ENCODE measurements at places on chromosomes 7 and 10.

DNA sequence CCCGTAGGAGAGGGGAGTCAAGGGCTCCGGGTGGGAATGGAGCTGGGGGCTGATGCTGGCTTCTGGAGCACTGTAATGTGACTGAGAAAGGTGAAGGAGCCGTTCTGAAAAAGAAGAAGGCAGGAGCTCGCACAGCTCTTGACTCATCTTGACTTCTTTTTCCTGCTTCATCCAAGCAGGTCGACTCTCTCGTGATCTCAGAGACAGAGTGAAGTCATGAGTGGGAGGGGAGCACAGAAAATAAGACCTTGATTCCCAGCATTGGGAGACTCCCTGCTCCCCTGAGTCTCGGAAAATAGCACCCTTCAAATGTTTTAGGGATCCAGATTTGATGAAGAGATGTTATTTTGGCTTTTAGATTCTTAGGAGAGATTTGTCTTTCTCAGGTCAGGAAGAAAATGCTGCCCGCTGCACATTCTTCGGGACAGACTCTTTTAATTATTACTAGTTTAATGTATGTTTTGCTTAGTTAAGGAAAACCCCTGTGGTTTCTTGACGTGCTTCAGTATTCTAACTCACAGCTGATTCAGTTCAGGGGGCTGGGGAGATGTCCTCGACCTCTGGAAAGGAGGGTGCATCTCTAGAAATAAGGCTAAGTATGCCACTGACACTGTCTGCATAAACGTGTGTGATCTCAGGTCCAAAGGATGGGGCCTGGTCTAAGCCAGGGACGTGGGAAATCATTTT lies 34.1 kb downstream of the EGFR start:
- no peak for DNase-seq

- DNase-seq: no peak
These were observed 108.2 kb downstream of the LHPP start for GRCh38 chr10:124569623-124570470.

- no peak for DNase-seq
These were observed 321.3 kb downstream of the PHF14 start for GRCh38 chr7:11294965-11295364.

DNA sequence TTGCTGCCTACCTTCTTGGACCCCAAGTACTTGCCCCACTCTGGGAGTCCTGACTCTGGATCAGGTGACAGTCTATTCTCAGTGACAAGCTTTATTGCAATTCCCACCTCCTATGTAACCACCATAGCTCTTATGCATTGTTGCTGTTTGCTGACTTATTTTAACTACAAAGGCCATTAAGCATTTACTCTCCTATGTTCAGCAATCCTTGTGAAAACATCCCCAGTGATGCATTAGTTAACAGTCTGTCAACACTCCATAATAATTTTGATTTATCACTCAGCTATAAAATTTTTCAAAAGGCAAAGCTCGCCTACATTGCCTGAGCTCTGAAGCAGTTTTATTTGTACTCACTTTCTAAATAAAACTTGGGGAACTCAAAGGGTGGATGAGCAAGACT lies 871.8 kb upstream of the SORCS1 start:
- DNase-seq: no peak

DNA sequence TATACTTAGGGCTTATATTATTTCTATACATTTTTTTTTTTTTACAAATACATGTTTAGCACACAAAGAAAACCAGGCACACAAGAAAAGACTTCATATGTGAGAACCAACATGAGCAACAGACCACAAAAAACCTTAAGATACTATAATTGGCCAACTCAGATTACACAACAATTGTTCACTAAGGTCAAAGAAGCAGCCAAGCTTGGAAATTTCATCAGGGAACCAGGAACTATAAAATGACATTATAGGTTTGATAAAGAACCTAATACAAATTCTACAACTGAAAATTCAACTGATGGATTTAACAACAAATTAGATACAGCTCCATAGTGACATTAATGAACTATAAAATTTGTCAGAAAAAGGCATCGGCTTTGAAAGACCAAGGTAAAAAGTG lies 4.4 kb upstream of the LUC7L2 start:
- DNase-seq: no peak

DNA sequence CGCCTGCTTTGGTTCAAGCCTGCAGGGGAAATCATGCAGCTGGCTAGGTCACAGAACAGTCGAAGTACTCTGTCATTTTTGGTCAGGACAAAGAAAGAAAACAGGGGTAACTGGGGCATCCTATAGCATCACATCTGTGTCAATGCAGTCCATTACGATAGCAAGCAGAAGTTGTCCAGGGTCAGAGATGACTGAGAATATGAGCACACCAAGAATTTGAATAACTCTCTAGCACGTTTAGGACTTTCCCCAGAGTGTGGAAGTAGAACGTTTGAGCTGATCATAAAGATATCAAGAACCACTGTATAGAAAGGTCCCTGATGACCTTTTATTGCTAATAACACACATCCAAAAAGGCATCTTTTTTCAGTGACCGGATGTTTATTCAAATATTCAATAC lies 12.7 kb upstream of the HECW1 start:
- no peak for DNase-seq

DNA sequence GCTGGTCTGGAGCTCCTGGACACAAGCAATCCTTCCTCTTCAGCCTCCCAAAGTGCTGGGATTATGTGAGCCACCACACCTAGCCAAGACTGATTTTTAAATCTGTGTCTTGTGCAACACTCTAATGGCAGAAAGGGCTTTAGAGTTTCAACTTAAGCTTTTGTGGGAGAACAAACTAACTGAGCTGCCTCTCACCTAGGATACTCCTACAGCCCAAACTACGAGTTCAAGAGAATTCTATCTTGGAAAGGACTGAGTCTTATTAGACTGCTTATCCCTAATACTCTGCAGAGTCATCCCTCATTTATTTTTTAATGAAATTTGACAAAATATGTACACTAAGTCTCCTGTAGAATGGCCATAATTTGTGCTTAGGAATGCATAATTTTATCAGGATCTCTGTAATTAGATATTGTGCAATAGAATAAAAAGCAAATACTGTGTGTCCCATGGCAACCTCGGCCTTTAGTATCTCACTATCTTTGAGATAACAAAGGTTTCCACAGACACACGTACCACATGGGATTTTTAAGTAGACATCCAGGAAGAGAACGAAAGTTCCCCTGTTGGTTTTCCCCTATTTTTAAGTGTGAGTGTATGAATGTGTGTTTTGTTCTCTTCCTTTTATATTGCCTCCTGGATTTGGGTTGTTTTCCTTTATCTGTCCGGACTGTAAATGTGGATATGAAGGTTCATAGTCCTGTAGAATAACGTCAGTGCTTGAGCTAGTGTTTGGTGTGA lies 199.4 kb upstream of the TCF7L2 start:
- DNase-seq: no peak

- DNase-seq: no peak
These were observed 484.2 kb downstream of the ANKRD7 start for GRCh38 chr7:118708741-118709140.

GRCh38 chr7:41135511-41135910 lies 567.4 kb downstream of the INHBA start:
- no peak for DNase-seq

GRCh38 chr10:68516766-68517165 lies 10.6 kb downstream of the SLC25A16 start:
- no peak for DNase-seq

- DNase-seq: no peak
These were observed 37.7 kb downstream of the PHYHIPL start for GRCh38 chr10:59214160-59214559.

DNA sequence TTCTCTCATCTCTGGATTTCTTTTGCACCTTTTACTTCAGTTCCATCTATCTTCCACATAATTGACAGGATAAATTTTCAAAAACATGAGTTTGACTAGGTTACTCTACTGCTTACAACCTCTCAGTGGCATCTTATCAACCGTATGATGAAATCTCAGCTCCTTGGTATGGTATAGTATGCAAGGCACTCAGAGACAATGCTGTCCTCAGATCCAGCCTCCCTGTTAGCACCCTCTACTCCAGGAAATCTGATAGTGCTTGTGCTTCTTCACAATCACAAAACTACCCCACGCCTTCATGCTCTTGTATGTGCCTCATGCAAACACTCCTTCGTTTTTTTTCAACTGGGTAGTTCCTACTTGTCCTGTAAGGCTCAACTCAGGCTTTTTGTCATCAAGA lies 330.7 kb downstream of the GPR158 start:
- DNase-seq: no peak

- no peak for DNase-seq
These were observed 36.8 kb downstream of the CUX1 start for GRCh38 chr7:101854084-101854865.

DNA sequence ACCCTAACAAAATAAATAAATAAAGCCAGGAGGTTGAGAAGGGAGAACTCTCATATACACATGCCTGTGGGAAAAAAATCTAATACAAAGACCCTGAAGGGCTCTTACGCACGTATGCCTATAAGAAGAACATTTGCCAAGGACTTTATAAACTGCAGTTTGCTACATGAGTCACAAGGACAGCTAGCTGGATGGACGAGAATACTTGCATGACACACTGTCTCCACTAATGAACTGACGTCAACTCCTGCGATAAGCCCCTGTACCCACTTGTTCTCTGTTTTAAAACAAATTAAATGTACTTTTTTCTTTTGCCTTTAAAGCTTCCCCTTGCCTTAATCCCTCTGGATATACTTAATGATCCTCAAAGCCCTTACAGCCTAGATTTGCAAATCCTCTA lies 374.6 kb upstream of the GHITM start:
- no peak for DNase-seq

GRCh38 chr7:116226664-116227063 lies 16.3 kb downstream of the TES start:
- DNase-seq: no peak

- DNase-seq: peak; percentile 57
These were observed 37.2 kb downstream of the KAT6B start for GRCh38 chr10:74863551-74863950.

DNA sequence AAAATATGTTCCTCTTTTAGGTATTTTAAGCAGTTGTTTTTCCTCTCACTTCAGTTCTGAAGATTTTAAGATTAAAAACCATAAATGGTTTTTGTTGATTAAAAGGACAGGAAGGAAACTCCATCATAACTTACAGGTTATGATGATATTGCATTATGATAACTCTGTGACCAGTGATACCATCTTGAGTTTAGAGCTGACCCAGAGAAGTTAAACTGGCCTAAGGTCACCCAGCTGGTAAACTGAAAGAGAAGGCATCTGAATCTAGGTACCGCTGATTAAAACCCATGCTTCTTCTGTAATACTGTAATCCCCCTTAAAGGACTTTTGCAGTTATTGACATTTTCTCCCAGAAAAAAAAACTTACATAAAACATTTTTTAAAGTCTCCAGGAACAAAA lies 29.6 kb downstream of the LOXL4 start:
- DNase-seq: no peak

- no peak for DNase-seq
These were observed 975.2 kb downstream of the SORCS1 start for GRCh38 chr10:106189292-106189691.

DNA sequence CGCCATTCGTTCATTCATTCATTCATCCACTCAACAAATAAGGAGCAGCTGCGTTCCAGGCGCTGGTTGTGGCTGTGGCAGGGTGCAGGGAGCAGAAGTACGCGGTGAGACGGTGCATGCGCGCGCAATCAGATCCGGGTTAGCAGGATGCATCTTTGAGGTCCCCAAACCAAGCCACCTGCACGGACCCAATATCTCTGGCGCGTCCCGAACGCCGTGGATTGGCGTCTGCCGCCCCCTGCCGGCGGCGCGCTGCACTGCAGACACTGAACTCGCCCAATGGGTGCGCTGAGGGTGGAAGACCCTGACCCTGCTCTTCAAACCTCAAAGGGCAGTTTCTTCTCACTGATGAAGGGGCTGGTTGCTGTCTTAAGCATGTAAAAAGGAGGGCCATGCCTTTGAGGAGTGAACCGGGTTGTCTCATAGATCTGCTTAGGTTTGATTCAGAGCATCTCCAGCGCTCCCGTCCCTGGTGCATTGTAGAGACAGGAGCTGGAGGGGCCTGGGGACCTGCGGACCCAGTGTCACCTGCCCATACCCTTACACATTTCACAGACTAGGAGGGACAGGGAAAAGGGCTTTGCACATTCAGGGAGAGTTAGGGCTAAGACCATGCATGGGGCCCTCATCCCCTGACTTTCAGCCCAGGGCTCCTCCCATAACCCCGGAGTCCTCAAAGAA lies 102.5 kb downstream of the RAMP3 start:
- peak; percentile 66 for DNase-seq

DNA sequence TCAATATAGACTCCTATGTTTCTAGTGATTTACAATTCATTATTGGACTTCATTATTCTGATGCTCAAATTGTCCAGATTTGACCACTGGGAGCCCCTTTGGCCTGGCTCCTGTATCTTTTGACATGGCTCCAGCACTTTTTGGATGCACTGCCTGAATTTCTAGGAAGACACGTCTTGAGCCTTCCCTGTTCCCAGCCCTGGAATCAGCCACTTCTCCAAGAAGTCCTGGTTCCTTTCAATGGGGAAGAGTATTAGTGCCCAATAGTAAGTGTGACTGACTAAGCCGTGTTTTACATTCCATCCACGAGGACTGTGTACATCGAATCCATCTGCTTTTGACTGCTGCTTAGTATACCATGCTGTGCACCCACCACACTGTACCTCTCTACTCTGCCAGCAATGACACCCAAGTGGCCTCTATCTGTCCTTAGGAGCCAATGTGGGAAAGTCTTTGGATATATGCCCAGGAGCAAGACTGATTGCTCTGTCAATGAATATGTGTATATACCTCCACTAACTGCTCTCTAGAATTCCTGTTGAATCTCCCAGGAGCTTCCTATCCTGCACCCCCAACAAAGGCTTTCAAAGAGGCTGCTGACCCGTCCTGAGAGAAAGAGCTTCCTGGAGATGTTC lies 23.2 kb upstream of the NPFFR1 start:
- no peak for DNase-seq

GRCh38 chr7:112550468-112551060 lies 69.8 kb downstream of the LSMEM1 start:
- peak; percentile 43 for DNase-seq

DNA sequence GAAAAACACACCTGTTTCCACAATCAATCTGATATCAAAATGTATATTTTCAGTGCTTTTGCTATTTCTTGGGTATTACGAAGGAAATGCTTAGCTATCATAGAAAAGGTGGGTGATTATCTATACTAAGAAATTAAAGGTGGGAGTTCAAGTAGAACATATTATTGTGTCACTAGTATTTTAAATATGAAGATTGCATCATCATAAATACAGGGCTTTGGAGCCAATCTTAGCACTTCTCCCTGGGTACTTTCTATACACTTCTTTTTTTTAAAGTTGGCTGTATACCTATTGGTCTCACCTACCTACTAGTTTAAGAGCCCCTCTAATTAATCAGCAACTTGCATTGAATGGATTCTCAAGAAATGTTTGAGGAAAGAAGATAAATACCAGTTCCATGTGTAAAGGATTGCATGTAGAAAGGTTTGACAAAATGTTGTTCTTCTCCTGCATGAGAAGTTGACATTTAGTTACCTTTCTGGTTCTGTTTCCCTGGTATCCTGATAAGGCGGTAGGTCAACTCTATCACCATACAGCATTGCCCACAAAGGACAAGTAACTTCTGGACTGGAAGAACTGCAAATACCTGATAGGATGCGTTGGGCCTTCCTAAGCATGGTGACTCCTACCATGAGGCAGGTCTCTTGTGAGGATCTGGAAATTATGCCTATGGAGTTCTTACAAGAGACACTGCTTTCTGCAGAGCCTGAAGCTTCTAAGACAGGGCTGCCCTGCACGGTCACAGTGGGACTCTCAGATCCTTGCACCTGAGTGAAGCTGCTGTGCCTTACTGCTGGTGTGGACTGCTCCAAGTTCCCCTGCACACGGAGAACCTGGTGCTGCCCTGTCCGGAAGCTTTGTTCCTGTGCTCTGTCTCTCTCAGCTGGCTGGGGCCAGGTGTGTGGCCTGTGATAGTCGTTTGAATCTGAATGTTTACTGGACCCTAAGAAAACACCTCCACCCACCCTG lies 32.1 kb upstream of the PDSS1 start:
- DNase-seq: no peak

Data from hematopoietic multipotent progenitor cell (in vitro differentiated cells).